AML-193 (cell line): ENCODE measurements at places on chromosomes 2 and 18.

DNA sequence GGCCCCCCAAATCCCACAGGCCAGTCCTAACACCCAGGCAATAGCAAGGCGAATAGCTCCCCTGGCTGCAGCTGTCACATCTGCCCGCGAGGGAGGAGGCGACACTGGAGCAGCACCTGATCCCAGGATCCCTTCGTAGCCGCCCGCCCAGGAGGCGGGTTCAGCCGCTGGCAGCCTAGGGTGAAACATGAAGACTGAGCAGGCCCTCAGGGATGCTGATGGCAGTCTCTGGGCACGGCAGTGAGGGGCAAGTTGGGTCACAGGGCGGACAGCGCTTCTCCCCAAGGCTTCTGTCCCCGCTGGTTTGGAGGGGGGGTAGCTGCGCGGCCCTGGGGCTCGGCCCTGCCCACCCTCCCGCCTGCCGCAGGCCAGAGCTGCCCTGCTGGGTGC, 1.9 kb downstream of the DNMT3A start:
- DNase-seq, result no peak

DNA sequence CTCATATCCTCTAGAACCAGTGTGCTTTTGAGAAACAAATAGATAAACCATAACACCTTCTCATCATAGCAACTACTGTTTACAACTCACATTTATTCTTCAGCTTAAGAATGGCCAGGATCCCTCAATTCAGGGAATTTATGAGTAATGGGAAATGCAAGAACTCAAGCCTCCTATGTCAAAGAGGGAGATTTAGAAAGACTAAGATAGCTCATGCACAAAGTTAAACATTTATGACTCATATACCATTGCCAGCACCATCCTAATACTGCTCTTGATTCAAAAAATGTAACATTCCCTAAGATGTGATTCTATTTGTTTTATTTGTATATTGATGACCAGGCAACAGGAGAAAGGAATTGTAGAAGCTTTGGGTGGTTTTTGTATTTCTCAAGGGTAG, 172.8 kb downstream of the CYP26B1 start:
- DNase-seq, result no peak

- DNase-seq, result no peak
These were observed 158.2 kb upstream of the MYCN start for GRCh38 chr2:15782009-15782751.

GRCh38 chr2:3246928-3247714, 130.5 kb downstream of the EIPR1 start:
- no peak for DNase-seq

- no peak for DNase-seq
These were observed 236.5 kb downstream of the DSEL start for GRCh38 chr18:67279988-67280387.

DNA sequence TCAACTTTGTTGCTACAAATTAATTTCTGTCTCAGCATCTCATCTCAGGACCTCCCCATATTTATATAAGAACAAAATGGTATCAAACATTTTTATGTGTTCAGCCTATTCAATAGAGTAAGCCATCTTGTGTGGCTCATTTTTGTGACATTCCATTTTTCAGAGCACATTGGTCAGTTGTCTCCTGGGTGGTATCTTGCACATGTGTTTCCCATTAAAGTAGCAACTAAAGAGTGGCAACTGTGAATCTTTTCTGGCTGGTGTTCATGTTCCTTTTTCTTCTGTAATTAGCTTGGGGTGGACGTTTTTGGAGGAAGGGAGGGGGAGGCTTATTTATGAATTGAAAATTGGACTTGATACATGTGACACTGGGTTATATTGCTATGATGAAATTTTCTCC, 45.4 kb upstream of the EFEMP1 start:
- DNase-seq, result no peak

DNA sequence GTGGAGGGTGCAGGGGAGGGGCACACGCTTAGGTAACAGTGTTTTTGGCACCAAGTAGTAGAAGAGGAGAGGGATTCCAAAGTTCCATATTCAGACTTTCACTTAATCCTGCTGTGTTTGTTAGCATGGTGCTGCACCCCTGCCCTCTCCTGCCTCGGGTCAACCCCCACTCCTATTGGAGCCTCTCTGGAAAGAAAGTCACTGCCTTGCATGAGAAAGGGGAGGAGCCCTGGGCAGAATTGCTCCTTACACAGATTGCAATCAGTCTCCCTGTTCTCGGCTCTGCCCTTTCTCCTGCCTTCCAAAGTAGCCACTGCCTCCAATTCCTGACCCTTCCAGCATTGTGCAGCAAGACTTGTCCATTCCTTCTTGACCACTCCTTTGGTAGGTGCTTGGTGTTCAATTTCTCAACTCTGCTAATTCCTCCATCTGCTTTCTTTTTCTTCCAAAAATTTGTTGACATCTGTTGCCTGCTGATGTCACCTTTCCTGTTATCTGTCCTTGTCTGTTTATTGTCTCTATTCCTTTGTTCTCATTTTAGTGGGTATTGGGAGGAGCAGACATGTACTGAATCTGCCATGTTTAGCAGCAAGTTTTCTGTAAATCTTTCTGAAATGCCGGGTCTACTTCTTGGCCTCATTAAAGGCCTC, 225.4 kb downstream of the LOXHD1 start:
- DNase-seq, result no peak

DNA sequence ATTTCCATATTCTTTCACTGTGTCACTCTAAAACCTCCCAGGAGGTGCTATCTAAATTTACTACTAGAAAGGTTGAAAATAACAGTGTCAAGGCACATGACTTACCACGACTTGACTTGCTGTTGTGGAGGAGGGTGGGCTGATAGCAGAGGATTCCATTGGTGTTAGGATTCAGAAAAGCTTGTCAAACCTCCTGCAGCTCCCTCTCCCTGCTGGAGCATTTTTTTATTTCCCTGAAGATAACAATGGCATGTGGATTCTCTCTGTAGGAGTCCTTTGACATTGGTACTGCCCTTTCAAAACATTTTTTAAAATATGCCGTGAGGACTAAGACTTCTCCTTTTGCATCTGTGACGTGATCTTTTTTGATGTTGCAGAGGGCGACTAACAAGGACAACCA, 696.9 kb upstream of the GYPC start:
- DNase-seq, result no peak

DNA sequence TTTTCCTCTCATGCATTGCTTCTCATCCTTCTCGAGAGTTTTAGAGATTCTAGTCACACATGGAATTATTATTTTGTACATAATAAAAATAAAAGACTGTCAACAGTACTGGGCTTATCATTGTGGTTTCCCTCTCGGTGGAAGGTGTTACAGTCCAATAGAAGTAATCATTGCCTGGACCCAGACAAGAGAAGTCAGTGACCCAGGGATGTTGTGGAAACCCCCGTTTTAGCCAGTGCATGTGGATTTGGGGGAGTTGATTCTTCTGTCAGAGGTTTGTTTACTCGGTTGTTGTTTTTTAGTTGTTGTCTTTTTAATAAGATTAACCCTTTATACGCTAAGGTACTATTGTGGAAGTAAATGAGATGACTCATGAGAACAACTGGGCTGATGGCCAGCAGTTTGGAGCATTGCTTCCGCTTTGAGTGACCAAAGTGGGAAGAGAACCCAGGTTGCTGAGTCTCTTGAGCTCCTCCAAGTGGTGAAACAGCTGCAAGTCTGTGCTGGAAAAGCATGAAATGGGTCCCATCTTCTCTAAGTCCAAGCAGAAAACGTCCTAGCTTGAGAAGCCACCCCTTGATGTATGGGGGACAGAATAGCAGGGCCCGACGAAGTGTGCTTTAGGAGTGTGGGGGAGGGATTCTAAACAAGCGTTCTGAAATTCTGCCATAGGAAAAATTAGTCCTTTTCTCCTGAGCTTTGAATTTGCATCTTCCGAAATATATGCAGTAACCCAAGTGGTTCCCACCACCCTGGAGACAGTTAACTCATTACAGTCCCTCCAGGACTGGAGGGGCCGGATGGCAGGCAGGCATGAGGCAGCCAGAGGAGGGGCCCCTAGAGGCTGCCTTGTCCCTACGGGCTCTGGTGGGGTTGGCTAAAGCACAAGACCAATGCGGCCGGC, 61.8 kb upstream of the GPR45 start:
- DNase-seq, result peak; percentile 42

DNA sequence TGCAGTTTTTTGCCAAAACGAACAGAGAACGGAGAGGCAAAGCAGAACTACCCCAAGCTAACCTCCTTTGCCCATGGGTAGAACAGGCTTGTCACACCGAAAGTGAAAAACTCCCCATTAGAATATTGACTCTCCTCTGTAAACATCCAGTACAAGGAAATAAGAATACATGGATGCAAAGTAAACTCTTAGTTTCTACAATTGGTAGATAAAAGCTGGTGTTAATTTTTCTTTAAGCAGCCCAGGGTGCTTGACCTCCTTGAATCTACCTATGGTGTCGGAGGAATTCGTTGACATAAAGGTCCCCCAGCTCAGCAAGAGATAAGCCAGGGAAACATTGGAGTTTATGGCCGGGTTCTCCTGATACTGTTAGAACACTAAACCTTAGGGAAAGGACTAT, 48.4 kb upstream of the DSG1 start:
- DNase-seq, result no peak

DNA sequence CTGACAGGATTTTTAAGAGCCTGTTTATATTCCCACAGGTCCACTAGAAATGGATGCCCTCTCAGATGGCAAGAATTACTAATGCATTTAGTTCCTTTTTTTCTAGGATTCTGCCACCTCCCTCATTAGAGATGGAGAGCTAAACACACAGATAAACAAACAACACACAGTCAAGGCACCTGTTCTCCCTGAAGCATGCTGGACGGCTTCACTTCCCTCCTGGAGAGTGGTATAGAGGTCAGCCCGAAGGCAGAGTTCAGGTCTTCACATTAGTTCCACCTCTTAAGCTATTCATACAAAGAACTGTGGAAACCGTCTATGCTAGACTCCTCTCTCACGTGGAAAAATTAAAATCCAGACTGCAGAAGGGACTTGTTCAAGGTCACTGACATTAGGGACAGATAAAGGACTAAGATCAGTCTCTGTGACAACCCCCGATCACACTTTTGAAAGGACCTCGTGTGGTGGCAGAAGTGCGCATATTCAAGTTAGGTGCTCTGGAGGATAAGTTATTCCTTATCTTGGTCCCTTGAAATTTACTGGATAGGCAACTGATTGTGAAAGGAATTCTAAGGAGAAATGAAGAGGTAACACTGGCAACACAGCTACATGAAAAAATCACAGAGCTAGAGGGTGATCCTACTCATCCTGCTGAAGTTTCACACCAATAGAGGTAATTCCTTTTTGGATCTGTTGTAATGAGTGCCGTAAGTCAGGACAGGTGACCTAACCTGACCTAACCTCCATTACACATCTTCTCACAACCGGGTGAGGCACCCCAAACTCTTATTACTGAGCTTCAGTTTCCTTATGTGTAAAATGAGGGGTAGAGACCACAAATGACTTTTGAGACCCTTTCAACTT, 75.1 kb downstream of the SPRED2 start:
- DNase-seq, result no peak

DNA sequence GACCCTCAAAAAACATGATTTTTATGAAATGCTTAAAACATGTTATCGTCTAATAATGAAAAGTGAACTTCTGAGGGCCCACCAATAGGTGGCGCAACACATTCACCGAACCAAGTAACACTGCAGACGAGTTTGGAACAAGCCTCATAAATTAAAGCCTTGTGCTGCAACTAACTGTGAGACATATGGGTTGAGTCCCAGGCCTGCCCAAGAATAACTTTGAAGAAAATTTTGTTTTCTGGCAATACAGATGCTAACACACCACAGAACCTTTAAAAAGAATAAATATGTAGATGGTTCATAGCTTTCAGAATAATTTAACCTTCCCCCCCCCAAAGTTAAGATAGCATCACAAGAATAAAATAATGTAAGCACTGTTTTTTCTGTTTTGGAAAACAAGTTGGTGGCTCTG, 285.9 kb downstream of the RNF144A start:
- DNase-seq, result peak; percentile 57

DNA sequence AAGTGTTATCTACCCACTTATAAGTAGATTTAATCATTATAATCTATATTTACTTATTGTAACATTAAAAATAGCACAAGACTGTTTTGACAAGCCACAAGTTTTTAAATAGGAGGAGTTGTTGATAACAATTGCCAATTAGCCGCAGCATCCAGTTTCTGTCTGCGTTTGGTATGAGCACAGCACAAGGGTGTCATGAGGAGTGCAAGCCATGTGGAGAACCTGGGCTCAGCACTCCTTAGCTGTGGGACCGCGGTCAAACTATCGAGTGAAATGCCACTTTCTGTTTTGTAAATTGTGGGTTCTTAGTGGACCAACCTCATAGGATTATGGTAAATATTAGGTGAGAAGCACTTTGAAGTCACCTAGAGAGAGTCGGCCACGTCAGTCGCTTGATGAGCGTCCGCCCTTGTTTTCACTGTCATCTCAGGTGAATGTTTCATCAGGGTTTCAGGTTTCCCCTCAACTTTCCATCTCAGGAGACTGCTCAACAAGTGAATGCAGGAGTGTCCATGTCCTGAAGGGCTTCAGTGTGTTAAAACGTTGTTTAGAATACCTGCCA, 294.5 kb downstream of the ZNF407 start:
- DNase-seq, result no peak
